Sigmoid colon (tissue), 7 donors: ENCODE measurements at places on chromosomes 7 and 10. TPM values are rescaled to one million over a fixed set of nuclear protein-coding genes. Genes with fewer than 3 reads are reported as not detected.

- no peaks in the 10 kb centered on the region for H3K27me3 ChIP-seq
- no peaks in the 10 kb centered on the region for H3K4me1 ChIP-seq
- DNase-seq, result no peak
- H3K27ac ChIP-seq, result no peak overlapping the region
- H3K36me3 ChIP-seq, result no peaks in the 10 kb centered on the region
These were observed 37.8 kb upstream of the GARS1 start for GRCh38 chr7:30556840-30557239.

DNA sequence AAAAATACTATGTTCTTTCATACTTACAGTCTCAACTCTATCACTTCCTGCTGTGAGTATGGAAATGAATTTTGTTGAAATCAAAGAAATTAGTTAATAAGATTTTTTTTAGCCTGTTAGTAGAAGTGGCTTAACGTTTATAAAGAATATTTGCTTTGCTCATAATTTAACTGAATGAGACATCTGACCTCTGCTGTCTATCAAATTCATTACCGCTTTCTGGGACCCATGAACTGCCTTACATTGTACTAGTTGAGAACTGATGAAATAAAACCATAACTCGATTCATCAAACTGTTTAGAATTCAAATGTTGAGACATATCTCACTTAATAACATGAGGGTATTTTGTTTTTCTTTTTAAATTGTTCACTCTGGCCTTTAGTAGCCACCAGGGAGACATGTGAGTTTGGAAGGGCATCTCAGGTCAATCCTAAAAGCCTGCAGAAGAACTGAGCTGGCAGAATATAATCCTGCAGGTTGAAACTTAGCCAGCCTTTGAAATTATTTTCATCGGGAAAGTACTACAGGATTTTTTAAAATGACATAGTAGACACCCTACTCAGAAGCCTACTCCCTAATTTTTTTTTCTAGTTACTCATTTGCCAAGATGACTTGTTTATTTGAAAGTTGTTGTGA lies 78.7 kb downstream of the KIAA1217 start:
- H3K27me3 ChIP-seq, result no peaks in the 10 kb centered on the region
- DNase-seq, result no peak
- no peaks in the 10 kb centered on the region for H3K36me3 ChIP-seq

DNA sequence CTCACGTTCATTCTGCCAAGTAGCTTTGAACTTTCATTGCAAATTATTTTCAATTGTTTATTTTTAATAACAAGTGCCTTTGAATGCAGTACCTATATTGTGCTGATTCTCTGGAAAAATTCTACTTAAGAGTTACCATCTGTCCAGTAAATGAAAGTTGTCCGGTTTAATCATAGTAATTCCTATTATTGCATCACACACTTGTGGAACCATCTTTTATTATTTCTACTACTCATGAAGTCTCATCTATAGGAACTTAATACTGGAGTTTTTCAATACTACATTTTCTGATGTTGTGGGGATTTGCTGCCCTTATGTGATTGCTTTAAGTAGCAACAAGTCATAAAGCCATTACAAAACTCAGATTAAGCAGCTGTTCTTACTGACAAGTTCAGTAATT lies 16.5 kb upstream of the SKAP2 start:
- DNase-seq, result no peak
- H3K4me1 ChIP-seq, result no peaks in the 10 kb centered on the region
- H3K36me3 ChIP-seq, result no peaks in the 10 kb centered on the region
- H3K27me3 ChIP-seq, result no peaks in the 10 kb centered on the region
- H3K27ac ChIP-seq, result no peak overlapping the region
- H3K4me3 ChIP-seq, result no peak overlapping the region

DNA sequence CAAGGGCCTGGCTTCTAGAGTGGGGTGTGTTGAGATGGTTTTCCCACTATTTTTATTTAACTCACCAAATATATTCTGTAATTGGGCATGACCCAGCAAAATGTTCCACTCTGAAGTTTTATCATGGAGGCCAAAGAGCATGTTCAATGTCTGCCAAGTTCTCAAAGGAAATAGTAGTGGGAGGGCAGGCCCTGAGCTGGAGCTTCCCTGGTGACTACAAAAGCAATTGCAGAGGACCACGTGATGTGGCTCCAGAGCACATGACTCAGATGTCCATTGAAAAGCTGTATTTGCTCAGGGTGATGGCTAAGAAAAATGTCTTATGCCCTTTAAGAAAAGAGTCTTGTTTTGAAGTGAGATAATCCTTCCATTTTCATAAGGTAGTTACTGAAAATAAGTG lies 1024.8 kb downstream of the LRMDA start:
- DNase-seq, result no peak
- H3K4me3 ChIP-seq, result no peak overlapping the region
- H3K4me1 ChIP-seq, result peaks cover 35% of the 10 kb centered on the region
- no peak overlapping the region for H3K27ac ChIP-seq

- no peaks in the 10 kb centered on the region for H3K36me3 ChIP-seq
- H3K27ac ChIP-seq, result peak overlapping the region; percentile 96
- H3K27me3 ChIP-seq, result no peaks in the 10 kb centered on the region
- H3K4me1 ChIP-seq, result peaks cover 10% of the 10 kb centered on the region
These were observed 641 bp upstream of the TPK1 start for GRCh38 chr7:144836545-144836842.

- no peaks in the 10 kb centered on the region for H3K4me1 ChIP-seq
- DNase-seq, result no peak
- H3K36me3 ChIP-seq, result peaks cover 14% of the 10 kb centered on the region
- no peaks in the 10 kb centered on the region for H3K27me3 ChIP-seq
These were observed 174.5 kb downstream of the TPST1 start for GRCh38 chr7:66379542-66380160.

- H3K4me3 ChIP-seq, result no peak overlapping the region
- H3K4me1 ChIP-seq, result no peaks in the 10 kb centered on the region
- no peaks in the 10 kb centered on the region for H3K36me3 ChIP-seq
- peaks cover 5% of the 10 kb centered on the region for H3K27me3 ChIP-seq
- DNase-seq, result no peak
- H3K27ac ChIP-seq, result no peak overlapping the region
These were observed 34.5 kb upstream of the SFTPD start for GRCh38 chr10:79983286-79983909.

- peaks cover 28% of the 10 kb centered on the region for H3K4me1 ChIP-seq
- H3K4me3 ChIP-seq, result no peak overlapping the region
- no peaks in the 10 kb centered on the region for H3K27me3 ChIP-seq
- no peaks in the 10 kb centered on the region for H3K36me3 ChIP-seq
These were observed 118.8 kb downstream of the HERPUD2 start for GRCh38 chr7:35576031-35576573.

DNA sequence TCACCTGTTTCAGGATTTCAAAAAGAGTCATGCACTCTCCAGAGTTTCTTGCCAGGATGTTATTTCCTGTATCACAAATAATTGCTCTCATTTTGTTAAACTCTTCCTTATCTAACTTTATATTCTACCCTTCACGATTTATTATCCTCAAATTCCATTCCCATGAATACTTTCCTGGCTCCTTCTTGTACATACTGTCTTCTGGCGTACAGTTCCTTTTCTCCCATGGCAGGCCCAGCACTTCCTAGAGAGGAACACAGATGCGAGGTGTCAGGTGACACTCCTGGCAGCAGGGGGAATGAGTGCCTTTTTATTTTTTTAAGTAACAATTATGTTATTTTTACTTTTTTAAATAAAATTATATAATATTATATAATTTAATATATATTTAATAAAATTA lies 411.9 kb downstream of the TFEC start:
- H3K4me1 ChIP-seq, result no peaks in the 10 kb centered on the region
- H3K36me3 ChIP-seq, result no peaks in the 10 kb centered on the region
- no peaks in the 10 kb centered on the region for H3K27me3 ChIP-seq
- no peak overlapping the region for H3K27ac ChIP-seq
- H3K4me3 ChIP-seq, result no peak overlapping the region

GRCh38 chr10:68251151-68251550 lies 19.2 kb upstream of the ATOH7 start:
- H3K36me3 ChIP-seq, result no peaks in the 10 kb centered on the region
- H3K4me1 ChIP-seq, result no peaks in the 10 kb centered on the region
- no peak overlapping the region for H3K27ac ChIP-seq
- no peak overlapping the region for H3K4me3 ChIP-seq
- no peak for DNase-seq

SPACDR gene
- not detected for polyA plus RNA-seq

SMARCD3 gene
- 9.5 TPM for polyA plus RNA-seq

FRMD4A gene
- 3.9 TPM for polyA plus RNA-seq
